Glutamatergic neuron (in vitro differentiated cells): ENCODE measurements at places on chromosomes 1 and 21.

DNA sequence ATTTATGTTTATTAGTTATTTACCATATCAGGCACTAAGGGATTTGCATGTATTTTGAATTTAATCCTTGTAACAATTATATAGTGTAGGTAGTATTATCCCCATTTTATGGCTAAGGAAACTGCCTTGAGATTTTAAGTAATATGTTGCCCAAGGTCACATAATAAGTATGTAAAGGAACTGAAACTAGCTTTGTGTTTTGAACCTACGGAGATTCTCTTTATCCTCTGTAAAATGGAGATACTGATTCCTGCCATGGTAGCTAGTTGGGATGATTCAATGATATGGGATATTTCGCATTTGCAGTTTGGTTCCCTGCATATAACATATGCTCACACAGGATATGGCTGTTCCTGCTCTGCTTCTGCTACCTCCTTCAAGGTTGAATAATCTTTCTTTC, 144.3 kb downstream of the ST6GALNAC3 start:
- no peaks in the 10 kb centered on the region for H3K36me3 ChIP-seq
- DNase-seq = no peak
- H3K4me1 ChIP-seq = no peaks in the 10 kb centered on the region
- no peak overlapping the region for H3K4me3 ChIP-seq
- no peaks in the 10 kb centered on the region for H3K27me3 ChIP-seq

- no peak for DNase-seq
- no peak overlapping the region for H3K27ac ChIP-seq
- H3K27me3 ChIP-seq = peaks cover 6% of the 10 kb centered on the region
- H3K36me3 ChIP-seq = no peaks in the 10 kb centered on the region
- peaks cover 21% of the 10 kb centered on the region for H3K4me1 ChIP-seq
- no peak overlapping the region for H3K4me3 ChIP-seq
Measured at GRCh38 chr1:183236158-183236725, 50.2 kb downstream of the LAMC2 start.

GRCh38 chr1:177425199-177425598, 254.4 kb downstream of the BRINP2 start:
- no peaks in the 10 kb centered on the region for H3K36me3 ChIP-seq
- no peak overlapping the region for H3K4me3 ChIP-seq
- DNase-seq = no peak
- H3K27me3 ChIP-seq = peaks cover 2% of the 10 kb centered on the region
- no peak overlapping the region for H3K27ac ChIP-seq

DNA sequence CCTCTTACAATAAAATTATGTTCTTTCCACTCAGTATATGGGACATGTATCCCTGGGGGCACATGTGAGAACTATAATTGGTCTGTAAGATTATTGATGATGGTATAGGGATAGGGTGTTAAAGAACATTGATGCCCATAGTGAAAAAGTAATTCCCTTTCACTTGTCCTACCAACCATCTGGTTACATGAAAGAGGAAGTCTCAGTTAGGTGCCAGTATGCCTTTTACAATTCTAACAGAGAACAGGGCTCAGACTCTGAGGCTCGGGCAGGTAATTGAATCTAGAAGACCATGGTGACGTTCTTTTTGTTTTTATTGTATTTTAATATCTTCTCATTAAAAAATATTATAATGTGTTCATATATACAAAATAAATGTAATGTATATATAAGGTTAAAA, 113.6 kb downstream of the FGGY start:
- H3K27me3 ChIP-seq = no peaks in the 10 kb centered on the region
- H3K27ac ChIP-seq = no peak overlapping the region
- H3K36me3 ChIP-seq = peaks cover 13% of the 10 kb centered on the region
- no peak overlapping the region for H3K4me3 ChIP-seq
- no peaks in the 10 kb centered on the region for H3K4me1 ChIP-seq
- no peak for DNase-seq

GRCh38 chr1:232213928-232214327, 416.0 kb downstream of the SIPA1L2 start:
- H3K27ac ChIP-seq = no peak overlapping the region
- peaks cover 4% of the 10 kb centered on the region for H3K36me3 ChIP-seq
- H3K27me3 ChIP-seq = no peaks in the 10 kb centered on the region
- H3K4me3 ChIP-seq = no peak overlapping the region

DNA sequence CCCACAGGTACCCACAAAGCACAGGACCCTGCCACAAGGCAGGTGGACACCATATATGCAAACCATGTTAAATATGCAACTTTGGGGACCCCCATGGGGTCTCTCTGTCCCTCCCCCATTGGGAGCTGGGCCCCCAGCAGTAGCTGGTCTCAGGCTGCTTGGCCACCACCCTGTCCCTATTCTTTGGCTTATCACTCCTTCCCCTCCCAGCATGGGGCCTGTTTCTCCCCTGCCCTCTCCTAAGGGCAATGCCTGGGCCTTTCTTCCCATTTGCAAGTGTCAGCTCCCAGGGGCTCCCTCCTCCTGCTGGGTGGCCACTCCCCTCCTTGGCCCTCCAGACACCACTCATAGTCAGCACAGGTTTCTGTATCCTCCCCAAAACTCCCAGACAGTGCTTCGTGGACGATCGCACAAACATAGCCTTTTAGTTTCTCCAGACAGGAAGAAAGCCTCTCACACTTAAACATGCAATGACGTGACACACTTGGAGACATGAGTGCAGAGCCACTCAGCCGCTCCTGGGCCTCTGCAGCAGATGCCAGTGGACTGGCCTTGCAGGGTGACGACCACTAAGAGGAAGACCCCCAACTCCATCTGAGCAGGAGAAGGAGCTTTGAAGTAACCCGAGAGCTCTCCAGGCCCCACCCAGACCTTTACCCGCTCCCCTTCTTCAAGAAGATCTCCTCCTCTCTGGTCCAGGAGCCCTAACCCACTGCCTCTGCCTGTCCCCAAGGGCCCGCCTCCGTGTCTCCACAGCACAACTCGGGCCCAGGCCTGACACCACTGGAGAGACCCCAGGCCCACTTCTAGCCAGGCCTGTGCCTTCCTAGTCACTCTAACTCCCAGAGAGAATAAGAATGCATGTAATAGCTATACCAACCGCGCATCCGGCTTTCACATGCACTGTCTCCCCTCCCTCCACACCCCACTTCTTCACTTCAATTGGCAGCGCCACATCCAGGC, 22.9 kb downstream of the CITED4 start:
- peaks cover 6% of the 10 kb centered on the region for H3K36me3 ChIP-seq
- no peak overlapping the region for H3K4me3 ChIP-seq
- H3K4me1 ChIP-seq = peaks cover 10% of the 10 kb centered on the region
- DNase-seq = no peak
- peaks cover 4% of the 10 kb centered on the region for H3K27me3 ChIP-seq

DNA sequence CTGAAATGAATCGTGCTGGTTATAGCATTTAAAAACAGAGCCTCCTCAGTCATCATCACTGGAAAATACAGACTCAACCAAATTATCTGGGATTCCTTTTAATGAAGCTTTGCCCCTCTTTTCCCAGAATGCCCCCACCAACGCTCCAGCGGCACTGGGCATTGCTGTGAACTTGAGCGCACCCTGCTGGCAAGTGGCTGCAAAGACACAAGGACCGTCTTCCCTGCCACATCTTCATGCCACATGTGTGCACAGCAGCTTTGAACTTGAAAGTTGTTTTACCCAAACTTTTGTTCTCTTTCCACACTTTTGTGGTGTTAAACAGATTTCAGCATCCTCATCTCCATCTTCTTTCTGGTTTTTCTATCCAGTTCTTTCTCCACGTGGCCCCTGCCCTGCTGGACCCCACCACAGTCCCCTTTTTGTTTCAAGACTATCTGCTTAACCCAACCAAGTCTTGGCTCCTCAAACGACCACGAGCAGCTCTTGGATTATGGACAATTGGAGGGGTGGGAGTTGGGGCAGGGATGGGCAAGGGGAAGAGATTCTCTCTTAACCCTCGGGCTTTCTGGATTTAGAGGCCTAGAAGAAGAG, 12.8 kb upstream of the LMX1A start:
- DNase-seq = peak; percentile 83
- H3K36me3 ChIP-seq = no peaks in the 10 kb centered on the region
- H3K27me3 ChIP-seq = peaks cover 1% of the 10 kb centered on the region
- H3K4me1 ChIP-seq = no peaks in the 10 kb centered on the region
- no peak overlapping the region for H3K4me3 ChIP-seq
- H3K27ac ChIP-seq = no peak overlapping the region

DNA sequence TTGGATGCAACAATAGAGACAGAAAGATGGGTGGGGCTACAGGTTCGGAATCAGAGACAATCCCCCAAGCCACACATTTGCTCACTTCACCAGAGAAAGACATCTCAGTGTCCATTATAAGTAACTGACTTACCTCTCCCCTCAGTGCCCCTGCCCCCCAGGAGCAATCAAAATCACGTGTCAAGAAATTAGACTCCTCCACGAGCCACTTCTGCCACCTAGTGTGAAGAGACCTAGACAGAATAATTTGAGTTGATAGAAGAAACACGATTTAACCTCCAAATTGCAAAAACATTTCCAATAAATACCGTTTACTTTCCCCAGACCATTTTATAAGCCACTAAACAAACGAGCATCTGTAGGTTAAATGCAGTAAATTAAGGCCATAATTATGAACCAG, 123.2 kb downstream of the SLC30A10 start:
- no peaks in the 10 kb centered on the region for H3K36me3 ChIP-seq
- no peak overlapping the region for H3K27ac ChIP-seq
- no peak for DNase-seq
- no peaks in the 10 kb centered on the region for H3K27me3 ChIP-seq
- H3K4me1 ChIP-seq = no peaks in the 10 kb centered on the region

DNA sequence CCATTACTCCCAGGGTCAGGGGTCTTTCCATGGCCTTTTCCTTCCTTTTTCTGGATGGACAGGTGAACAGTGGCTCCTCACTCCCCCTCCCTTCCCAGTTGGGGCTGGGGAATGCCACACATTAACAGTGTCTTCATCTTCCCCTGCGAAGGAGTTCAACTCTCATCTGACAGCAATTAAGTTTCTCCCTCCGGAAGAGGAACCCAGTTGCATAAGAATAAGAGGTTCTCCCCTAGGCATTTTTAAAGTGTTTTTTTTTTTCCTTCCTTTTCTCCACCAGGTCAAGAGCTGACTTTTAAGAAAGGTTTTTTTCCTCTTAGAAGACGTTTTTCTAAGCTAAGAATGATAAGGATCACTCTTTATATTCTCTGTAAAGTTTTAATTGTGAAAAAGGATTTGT, 42.3 kb upstream of the FASLG start:
- H3K36me3 ChIP-seq = peaks cover 19% of the 10 kb centered on the region
- DNase-seq = no peak
- H3K27me3 ChIP-seq = peaks cover 2% of the 10 kb centered on the region
- H3K27ac ChIP-seq = no peak overlapping the region
- H3K4me1 ChIP-seq = no peaks in the 10 kb centered on the region

DNA sequence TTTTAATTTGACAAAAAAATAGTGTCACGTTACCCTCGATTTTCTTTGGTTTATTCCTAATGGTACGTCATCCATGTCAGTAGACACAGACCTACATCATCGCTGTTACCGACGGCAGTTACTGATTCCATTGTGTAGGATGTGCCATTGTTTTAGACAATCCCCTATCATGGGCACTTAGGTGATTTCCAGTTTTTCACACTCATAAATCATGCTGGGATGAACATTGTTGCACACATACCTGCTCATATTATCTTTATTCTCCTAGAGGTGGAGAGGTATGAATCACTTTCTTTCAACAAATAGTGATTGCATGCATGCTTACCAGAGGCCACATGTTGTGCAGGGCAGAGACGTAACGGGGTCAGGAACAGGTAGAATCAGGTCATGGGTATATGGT, 79.7 kb upstream of the EFHD2 start:
- H3K27ac ChIP-seq = no peak overlapping the region
- peaks cover 8% of the 10 kb centered on the region for H3K27me3 ChIP-seq
- H3K36me3 ChIP-seq = peaks cover 5% of the 10 kb centered on the region

DNA sequence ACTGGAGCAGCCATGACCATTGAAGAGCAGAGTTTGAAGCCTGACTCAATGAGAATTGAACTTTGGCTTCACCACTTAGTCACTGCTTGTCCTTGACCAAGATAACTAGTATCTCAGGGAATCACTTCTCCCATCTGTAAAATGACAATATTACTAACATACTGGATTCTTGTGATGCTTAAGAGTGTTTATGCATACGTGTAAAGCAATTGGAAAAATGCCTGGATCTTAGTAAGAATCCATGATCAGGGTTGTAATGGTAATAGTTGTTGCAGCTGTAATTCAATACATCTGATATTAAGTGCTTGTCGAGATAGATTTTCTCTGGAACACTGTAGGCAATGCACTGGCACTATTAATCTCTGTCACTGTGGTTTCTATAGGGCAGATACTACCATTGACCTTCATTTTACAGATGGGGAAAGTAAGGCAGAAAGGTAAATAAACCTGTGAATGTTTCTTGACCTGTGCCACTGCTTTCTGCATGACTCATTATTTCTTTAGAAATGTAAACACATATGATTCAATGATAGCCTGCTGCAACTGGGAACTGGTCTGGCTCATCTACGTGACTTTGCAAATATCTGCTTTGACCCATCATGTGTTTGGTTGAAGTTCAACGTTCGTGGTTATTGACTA, 662.5 kb downstream of the PLA2G4A start:
- H3K27me3 ChIP-seq = no peaks in the 10 kb centered on the region
- H3K36me3 ChIP-seq = no peaks in the 10 kb centered on the region
- no peak for DNase-seq
- no peaks in the 10 kb centered on the region for H3K4me1 ChIP-seq
- no peak overlapping the region for H3K4me3 ChIP-seq
- H3K27ac ChIP-seq = no peak overlapping the region

GRCh38 chr1:84862810-84863251, 30.2 kb downstream of the LPAR3 start:
- DNase-seq = no peak
- peaks cover 9% of the 10 kb centered on the region for H3K36me3 ChIP-seq
- no peak overlapping the region for H3K27ac ChIP-seq
- no peak overlapping the region for H3K4me3 ChIP-seq
- H3K27me3 ChIP-seq = peaks cover 2% of the 10 kb centered on the region

DNA sequence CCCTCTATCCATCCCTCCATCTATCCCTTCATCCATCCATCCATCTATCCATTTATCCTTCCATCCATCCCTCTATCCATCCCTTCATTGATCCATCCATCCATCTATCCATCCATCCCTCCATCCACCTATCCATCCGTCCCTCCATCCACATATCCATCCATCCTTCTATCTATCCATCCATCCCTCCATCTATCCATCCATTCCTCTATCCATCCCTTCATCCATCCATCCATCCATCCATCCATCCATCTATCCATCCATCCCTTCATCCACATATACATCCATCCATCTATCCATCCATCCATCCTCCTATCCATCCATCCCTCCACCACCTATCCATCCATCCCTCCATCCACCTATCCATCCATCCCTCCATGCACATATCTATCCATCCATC, 23.6 kb downstream of the MATN1 start:
- H3K4me1 ChIP-seq = peaks cover 7% of the 10 kb centered on the region
- H3K36me3 ChIP-seq = no peaks in the 10 kb centered on the region
- H3K27ac ChIP-seq = no peak overlapping the region
- no peak overlapping the region for H3K4me3 ChIP-seq
- no peaks in the 10 kb centered on the region for H3K27me3 ChIP-seq

- no peaks in the 10 kb centered on the region for H3K27me3 ChIP-seq
- H3K4me1 ChIP-seq = no peaks in the 10 kb centered on the region
- H3K36me3 ChIP-seq = peaks cover 15% of the 10 kb centered on the region
Measured at GRCh38 chr1:41174170-41174569, 67.9 kb downstream of the SCMH1 start.
